ENCODE measurements at places on chromosomes 2 and 18.

DNA sequence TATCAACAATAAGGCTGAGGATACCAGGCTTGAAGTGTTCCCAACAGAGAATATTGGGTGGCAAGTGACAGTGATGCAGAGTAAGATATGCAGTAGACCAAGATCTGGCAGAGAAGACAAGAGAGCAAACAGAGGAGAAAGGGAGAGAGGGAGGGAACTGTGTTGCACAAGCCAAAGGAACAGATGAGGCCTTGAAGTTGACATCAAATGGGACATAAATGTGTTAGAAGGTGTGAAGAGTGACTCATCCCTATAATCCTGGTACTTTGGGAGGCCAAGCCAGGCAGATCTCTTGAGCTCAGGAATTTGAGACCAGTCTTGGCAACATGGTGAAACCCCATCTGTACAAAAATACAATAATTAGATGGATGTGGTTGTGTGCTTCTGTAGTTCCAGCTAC, 342.9 kb downstream of the PARD3B start:
- no peak for DNase-seq

- DNase-seq: no peak
Measured at GRCh38 chr2:237998530-237998929, 31.7 kb downstream of the UBE2F start.

DNA sequence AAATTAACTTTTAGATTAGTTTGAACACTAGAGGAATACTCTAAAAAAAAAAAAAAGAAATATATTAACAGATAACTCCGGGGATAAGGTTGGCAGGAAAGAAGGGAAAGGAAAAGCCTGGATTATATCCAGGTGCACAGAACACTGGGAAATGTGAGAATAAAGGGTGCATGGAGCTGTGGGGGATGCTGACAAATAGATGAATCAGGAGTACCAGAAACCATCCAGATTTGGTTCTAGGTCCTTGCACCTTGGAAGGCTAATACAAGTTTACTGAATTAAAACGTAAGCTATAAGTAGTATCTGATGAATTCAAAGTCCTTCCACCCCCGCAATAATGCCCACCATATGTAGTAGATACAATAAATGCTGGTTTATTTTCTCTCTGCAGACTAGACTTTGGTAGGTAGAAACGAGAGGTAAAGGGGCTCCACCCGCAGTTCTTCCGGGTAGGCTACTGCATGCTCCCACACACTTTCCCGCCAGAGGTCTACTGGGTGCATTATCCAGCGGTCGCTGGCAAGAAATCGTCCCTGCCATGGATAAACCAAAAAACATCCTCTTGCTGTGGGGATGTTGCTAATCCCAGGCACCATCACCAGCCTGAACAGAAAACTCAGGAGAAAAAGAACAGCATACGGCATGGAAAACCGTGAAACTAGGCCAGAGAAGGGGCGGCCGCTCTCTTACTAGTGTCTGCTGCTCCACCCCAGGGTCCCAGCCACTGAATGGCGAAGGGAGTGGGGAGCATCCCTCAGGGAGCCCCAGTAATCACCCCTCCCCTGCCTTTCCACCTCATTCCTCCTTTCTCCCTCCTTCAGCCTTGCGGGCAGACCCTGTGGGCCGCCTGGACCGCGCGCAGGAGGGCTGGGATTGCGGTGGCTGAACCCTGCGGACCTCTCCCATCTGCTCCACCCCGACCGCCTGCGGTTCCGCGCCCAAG, 1.5 kb downstream of the CNRIP1 start:
- no peak for DNase-seq

GRCh38 chr2:152240559-152241231, 65.1 kb upstream of the STAM2 start:
- DNase-seq: no peak

DNA sequence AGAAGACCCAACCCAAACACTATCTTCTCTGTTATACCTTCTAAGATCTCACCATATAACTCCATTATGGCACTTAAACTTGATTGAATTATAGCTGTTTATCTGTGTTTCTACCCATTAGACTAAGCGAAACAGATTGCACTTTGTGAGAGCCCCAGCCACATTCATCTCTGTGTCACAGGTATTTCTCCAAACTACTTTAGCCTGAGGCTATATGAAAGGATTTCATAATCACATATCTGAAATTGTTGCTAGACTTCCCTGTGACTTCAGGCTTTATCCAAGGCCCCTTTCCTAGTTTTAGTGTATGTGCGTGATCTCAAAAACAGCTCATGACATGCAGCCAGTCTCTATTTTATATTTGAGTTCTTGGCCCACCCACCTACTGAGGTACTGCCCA, 745.0 kb upstream of the ACVR2A start:
- DNase-seq: no peak

DNA sequence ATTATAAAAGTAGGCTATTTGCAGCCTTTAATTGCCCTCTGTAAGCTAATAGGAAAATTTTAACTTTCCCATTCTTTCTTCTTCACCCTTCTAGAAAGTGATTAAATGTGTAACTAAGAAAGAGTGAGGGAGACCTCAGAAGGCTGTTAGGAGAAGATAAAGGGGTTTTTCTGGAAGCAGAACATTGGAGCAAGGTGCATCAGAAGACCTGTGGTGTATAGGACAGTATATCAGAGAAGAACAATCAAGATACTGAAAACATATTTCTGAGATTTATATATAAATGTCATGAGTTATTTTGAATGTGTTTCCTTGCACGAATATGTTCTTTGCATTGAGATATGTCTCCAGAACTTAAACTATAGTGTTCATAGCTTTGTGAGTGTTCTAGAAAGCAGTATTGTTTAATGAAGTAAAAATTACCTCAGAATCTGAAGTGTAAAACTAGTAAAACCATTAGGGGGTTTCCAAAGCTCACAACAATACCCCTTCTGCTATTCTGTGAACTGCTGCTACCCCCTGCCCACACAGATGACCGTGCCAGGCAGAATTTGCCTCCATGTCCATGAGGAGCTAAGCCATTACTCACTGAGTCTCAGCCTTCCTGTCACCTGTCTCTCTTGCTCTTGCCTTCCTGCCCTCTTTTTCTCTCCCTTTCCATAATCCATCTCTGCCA, 537.9 kb downstream of the EPHA4 start:
- no peak for DNase-seq

DNA sequence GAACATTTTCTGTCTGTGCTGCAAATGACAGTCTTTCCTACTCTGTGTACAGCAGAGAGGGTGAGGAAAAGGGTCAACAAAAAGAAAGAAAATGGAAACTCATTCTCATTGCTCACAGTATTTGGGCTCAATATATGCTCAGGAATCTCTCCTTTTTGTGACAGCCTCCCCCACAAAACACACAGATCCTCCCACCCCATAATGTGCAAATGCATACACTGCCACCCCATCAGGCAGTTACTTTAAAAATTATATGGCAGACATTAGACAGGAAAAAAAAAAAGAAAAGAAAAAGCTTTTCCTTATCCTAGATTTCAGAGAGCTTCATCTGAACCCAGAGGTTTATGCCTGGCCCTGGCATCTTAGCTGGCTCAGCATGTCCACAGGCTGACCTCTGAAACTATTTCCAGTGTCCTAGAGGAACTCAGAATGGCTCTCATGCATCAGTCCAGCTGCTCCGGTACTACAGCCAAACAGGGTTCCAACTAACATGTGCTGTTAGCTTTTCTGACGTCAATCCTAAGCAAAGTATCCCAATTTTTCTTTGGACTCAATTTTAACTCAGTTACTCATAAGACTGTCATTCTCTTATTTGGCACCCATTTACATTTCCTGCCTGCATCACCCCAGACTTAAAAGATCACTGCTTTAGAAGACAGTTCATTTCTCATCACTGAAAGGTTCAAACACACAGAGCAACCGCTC, 105.9 kb downstream of the RBMS1 start:
- DNase-seq: no peak

GRCh38 chr2:213087040-213087439, 64.4 kb downstream of the IKZF2 start:
- DNase-seq: no peak

DNA sequence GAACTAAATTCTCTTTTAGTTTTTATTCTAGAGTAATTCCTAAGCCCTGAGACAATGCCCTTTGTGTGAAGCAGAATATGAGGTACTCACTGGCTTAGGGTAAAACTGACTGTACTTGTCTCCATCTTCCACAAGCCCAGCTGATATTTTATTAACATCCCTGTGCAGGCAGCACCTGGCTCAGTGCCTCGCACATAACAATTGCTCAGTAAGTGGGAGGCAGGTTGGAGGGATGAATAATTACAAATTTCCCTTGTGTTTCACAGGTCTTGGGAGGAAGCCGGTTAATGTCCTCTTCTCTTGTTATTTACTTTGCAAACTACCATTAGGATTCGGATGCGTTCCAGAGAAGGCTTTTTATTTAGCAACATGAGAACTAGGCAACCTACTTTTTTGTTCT, 249.8 kb upstream of the FSHR start:
- no peak for DNase-seq

GRCh38 chr2:74536166-74536950, 6.6 kb downstream of the HTRA2 start:
- no peak for DNase-seq

DNA sequence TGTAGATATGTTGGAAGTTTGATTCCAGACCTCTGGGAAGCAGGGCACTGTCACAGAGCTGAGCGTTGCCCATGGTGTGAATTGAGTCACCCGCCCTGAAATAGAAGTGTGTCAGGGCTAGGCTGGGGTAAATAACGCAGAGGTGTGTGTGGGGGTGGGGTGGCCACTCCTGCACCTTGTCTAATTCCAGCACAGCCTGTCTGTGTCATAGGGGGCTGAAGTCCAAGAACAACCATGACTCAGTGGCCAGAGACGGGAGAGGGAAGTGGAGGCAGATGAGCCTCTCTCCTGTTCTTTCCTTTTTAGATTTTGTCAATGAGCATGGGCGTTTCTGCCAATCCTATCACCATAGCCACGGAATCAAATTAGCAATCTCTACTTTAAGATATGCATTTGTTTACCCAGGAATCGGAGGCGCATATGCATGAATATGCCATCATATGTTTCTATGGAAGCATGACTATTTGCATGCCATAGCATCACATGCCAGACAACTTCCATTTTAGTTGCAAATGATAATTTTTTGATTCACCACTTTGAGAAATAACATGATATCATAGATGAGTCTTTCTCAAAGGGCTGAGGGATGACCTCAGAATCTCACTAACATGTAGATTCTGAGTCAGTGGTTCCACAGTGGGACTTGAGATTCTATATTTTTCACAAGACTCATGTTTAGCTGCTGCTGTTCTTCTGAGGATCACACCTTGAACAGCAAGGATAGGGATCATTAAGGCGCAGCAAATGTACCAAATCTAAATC, 852.9 kb downstream of the DCDC2C start:
- DNase-seq: no peak

- no peak for DNase-seq
Measured at GRCh38 chr2:133680343-133681049, 112.2 kb upstream of the NCKAP5 start.

DNA sequence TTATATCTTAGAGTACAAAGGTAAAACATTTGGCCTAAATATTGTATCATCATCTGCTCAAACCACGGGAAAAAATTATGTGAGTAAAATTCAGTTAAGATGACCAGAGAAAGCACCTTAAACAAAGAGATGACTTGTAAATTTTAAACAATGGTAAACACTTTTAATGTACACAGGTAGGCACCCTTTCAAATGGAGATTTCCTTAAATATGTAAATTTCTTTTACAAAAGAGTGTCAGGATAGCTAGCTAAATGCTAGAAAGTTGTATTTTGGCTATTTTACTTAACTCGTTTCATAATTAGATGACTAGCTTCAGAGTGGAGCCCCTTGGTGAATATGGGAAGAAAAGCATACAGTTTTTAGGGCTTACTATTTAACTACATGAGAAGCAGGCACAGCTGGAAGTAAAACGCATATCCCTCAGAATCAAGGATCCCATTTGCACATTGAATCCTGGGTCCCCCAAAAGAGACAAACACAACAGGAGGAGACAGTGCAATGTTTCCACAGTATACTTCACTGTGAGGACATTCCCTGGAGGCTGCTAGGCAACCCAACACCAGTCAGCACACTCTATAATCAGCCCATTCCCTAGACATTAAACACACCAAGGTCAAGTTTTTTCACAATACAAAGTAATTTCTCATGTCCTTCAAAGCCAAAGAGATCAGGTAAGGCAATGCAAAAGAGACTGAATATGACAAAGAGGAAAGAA, 1154.4 kb downstream of the DPP10 start:
- DNase-seq: no peak

DNA sequence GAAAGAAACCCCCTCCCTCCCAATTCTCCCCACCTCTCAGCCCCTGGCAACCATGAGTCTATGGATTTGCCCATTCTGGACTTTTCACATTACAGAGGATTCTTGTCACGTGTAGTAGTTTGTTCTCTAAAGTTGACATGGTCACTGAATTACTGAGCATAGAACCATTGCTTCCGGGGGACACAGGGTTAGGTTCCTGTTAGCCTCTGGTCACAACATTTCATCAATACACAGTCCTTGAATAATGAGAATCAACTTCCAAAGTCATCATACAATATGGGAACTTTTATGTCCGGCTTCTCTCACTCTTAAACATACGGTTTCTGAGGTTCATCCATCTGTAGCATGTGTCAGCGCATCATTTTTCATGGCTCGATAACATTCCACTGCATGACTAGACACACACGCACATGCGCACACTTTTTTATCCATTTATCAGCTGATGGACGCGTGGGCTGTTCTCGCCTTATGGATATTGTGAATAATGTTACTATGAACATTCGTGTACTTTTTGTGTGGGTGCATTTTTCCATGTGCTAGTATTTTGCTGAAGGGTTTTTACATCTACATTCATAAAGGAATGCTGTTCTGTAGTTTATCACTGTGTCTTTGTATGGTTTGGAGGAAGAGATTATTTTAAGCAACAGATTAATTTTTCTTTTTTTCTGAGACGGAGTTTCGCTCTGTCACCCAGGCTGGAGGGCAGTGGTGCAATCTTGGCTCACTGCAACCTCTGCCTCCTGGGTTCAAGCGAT, 48.1 kb downstream of the PARD6G start:
- no peak for DNase-seq

DNA sequence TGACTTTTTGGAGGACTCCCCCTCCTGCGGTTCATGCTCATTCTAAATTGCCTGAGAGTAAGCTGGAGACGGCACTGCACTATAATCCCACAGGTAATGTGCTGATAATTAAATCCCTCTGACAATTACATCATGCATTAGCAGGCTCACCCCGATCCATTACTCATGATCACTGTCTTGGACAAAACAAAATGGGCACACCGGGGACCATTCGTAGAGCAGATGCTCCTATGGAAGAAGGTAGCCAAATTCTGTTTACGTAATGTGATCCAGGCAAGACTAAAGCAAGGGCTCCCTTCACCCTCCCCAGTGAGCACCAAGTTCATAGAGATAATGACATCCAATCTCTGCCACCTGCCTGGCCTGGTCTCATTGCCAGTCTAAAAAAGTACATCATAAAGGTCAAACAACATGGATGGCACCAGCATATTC, 657.1 kb upstream of the SOX11 start:
- DNase-seq: peak; percentile 93

DNA sequence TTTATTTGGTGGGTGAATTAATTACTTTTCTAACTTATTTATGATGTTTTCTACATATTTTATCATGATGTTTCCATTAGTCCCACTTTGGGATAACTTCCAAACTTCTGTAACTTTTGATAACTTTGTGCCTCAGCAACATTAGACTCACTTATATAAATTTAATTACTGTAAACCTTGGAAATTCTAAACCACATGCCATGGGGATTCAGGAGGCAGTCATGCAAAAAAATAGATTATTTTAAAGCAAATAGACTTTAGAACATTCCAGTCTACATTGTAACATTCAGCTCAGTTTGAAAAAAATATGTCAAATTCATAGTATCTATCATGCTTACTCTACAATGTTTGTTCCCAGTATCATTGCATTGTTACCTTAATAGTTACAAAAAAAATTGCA, 728.5 kb upstream of the NRXN1 start:
- no peak for DNase-seq

Data from NCI-H1436 treated with DMSO at 0.1 percent for 48 hours (cell line).